NCI-H2029 treated with DMSO at 0.1 percent for 48 hours (cell line): ENCODE measurements at places on chromosomes 1 and 21.
A peak's percentile ranks its signal among the peaks of the same experiment; 100 is the strongest.

GRCh38 chr21:35168735-35169134, 119.6 kb upstream of the RUNX1 start:
- DNase-seq, result no peak

DNA sequence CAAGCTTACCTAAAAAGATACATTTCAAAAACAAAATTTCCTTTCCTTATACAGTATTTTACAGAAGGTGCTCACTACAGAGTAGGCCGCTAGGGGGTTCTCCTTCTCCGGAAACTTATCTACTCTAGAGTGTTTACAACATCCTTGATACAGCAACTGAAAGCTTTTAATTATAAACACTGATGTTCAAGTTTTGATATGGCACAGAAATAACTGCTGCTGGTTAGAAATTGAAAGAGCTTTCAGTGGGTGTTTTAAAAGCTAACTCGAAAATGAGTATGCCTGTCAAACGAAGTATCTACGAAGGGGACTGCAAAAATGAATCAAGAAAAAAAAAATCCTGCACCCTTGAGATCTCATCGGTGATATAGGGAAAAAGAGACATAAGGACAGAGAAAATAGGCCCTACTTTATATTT, 1.0 kb downstream of the YOD1 start:
- DNase-seq, result peak; percentile 33

- DNase-seq, result no peak
Observed at GRCh38 chr1:167746013-167746672, 24.4 kb downstream of the MPZL1 start.

DNA sequence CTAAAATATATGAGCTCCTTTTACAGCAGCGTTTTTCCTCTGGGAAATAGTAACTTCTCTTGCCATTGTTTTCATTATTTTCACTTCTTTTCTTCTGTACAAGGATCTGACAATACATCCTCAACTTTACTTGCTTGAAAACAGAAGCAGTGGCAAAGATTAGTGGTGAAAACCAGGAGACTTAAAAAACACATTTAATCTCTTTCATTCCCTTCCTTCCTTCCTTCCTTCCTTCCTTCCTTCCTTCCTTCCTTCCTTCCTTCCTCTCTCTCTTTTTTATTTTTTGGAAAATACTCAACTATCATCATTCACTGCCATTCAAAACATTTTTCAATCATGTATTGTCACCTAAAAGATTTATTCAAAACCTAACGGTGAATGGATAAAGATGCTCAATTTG, 1411.4 kb downstream of the NCAM2 start:
- no peak for DNase-seq

DNA sequence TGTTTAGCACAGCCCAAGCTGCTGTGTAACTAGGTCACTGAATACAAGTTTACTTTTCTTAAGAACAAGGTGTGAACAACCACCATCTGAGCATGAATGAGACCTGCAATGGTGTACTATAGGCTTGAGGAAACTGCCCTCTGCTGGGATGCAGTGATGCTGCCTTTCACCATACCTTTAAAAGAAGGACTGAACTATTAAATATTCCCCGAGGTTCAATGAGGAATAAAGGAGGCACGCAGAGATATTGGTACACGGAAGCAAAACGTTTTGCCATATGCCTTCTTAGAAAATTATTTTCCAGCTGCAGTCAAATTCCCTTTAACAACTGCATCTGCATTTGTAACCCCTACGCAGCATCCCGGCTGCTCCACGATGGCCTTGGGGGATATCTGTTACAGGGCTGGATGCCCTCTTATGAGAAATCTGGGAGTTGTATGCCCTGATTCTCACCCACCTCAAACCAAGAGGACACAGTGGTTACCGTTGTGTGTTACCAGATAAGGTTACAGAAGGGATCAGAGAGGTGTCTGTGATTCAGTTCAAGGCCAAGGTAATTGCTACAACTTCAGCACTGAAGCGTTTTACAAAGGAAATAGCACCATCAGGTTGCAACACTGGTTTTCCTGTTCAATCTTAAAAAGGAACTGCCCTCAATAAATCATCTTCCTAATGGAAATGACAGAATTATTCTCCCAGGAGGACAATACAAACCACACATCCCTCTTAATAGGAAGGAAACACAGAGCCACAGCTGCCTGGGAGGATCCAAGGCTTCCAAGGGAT, 470.5 kb downstream of the LTN1 start:
- no peak for DNase-seq
